Lower lobe of right lung (tissue), 2 donors: ENCODE measurements at places on chromosomes 5 and 9. TPM values are rescaled to one million over a fixed set of nuclear protein-coding genes. Genes with fewer than 3 reads are reported as not detected.

- no peak for DNase-seq
These were observed 10.3 kb upstream of the ROR2 start for GRCh38 chr9:91960367-91960766.

DNA sequence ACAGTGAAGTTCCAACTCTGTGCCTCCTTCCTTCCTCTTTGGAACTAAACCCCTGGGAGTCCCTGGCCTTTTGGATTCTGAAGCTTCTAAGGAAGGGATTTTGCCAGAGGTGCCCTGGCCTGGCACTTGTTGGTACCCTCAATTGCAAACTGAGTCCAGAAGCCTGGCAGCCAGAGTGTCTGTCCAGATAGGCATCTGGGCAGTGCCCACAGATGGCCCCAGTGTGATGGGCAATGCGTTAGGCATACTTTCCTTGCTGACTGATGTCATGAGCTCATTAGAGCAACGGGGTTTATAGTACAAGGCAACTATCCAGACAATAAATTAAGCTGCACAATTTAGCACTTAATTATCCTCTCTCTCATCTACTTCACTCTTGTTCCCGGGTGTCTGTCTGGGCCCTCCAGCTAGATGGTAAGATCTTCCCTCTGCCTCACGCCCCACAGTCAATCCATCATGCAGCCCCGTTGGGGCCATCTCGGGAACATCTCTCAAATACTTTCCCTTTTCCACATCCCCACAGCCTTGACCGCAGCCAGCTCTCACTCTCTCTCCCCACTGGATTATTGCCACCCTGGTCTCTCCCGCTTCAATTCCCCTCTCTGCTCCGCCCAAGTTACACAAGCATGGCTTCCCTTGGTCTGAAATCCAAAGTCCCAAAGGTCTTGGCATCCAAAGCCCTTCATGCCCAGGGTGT lies 157.5 kb upstream of the SMIM23 start:
- no peak for DNase-seq

- DNase-seq = peak; percentile 61
These were observed 29.3 kb upstream of the CRB2 start for GRCh38 chr9:123326662-123327093.

DNA sequence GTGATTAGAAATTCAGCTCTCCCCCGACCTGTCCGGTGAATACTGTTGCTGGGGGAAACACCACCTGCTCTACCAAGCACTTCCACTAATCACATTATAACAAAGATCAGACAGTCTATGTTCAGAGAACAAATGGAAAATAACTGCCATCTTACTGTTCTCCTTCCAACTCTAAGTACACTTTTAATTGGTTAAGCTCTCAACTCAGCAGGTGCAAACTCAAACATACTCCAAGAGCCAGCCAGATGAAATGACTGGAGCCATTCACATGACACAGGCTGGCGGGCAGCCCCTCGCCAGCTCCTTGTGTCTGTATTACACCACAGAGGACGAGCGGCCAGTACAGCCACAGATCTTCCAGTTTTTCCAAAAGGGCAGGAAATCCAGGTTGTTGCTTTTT lies 16.1 kb downstream of the LIFR start:
- peak; percentile 60 for DNase-seq

DNA sequence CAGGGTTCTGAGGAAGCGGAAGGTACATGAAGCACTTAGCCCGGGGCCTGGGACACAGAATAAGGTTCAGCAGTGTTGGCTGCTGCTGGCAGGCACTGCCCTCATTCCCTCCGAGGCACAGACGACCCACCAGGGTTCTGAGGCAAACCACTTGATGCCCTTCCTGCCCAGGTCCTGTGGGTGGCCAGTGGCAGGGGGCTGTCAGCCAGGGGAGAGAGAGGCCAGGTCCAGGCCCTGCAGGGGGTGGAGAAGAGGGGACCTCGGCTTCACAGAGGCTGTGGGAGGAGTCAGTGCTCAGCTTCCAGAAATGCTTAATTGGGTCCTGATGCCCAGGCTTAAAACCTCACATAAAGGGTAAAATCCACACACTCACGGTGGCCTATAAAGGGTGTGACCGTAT lies 4.4 kb upstream of the ZDHHC12 start:
- DNase-seq = no peak

DNA sequence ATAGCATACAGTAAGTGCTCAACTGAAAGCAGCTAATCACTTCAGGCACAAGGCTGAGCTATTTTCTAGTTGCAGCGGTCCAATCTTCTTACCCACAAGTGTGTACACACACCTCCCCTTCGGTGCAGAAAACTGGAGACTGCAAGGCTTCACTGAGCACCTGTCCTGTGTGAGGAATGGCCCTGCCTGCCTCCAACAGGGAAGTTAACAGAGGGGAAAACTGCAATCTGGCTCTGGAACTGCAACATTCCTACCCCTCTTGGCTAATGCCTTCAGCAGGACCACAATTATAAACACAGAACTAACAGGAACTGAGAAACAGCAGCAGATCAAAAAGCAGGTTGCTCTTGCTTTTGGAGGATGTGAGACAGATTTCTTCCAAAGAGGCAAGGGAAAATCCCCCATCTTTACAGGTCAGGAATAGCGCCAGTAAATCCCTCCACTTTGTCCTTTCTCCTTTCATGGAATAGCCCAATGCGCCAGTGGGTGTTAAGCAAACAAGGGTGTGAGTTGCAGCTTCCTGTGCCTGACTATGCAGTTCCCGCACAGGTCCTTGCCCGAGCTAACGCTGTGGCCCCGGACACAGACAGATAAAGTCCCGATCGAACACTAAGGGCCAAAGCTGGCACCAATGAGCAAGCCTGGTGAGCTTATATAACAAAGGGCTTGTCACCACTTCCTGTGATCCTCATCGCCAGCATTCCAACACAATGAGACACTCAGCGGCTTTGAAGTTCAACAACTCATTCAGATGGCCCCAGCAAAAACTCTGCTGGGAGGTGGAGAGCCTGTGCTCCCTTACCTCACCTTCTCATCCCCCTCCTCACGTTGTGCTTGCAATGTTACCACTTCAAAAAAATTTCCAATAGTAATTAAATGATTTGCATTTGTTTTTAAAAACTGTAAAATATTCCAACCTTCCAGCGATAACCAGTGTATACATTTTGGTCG lies 21.5 kb downstream of the SHB start:
- peak; percentile 75 for DNase-seq

GRCh38 chr9:34991607-34992375 lies 2.2 kb downstream of the DNAJB5 start:
- no peak for DNase-seq

SYNPO gene
- 90.6 TPM for total RNA-seq

DNA sequence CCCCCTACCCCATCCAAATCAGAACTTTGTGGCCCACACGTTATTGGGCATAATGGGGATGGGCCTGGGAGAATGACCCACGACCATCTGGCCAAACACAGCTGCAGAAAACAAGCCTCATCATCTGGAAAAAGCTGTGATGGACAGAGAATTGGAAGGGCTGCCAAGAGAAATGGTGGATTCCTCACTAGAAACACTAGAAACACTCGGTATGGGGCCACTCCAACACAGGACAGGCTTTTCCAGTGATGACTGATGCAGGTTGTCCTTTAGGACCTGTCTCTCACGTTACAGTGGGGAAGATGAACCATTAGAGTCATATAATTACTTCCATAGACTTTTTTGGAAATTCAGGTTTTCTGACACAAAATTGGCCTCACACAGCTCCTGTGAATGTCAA lies 172.4 kb upstream of the TARS1 start:
- no peak for DNase-seq

DNA sequence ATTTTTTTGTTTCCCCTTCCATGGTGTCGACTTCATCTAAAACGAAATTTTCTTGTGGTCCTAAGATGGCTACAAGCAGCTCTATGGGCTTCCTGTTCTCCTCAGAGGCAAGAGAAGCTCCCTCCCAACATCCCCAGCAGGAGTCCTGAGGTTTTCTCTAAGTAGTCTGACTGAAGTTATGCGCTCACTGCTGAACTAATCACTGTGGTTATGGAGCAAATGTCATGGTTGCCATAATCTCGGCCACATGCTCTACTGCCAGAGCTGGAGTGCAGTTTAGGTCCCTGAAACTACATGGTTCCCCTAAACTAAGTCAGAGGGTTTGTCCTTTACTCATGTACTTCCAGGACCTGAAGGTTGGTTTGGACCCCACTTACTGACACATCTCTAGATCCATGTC lies 68.0 kb upstream of the MAMDC2 start:
- no peak for DNase-seq

DNA sequence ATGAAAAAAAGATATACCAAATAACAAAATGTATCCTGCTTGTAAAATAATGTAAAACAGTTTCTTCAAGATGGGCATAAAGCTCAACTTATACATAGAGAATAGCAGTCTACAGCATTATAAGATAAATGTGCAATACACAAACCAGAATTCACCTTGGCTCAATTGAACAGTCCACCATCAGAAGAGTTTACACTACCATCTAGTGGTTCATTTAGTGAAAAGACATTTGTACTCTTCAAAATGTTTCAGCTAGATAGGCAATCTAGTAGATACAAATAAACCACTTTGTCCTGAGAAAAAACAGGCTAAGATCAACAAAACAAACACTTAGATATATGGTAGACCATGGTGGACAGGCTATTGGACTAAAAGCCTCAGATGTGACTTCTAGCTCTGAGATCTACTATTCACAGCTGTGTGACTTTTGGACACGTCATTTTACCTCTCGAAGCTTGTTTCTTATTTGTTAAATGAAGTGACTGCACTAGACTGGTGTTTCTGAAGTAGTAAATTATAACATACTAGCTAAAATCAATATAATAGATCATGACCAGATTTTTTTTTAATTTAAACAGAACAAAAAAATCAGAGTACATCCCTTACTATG lies 22.1 kb upstream of the TPD52L3 start:
- no peak for DNase-seq

CTXN3 gene
- not detected for total RNA-seq

TAF1L gene
- total RNA-seq = not detected

DNA sequence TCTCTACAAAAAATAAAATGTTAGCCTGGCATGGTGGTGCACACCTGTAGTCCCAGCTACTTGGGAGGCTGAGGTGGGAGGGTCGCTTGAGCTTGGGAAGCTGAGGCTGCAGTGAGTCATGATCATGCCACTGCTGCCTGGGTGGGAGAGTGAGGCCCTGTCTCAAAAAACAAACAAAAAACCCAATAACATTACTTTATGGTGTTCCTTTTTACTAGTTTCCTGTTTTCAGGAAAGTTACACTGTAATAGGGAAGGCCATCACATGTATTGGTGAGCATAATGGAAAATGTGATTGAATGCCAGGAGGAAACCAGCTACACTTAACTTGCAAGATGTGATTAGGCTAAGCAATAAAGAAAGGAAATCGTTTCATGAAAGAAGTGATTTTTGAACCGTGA lies 42.7 kb downstream of the SV2C start:
- no peak for DNase-seq

CYLC2 gene
- total RNA-seq = not detected

GRCh38 chr9:81635521-81636254 lies 53.7 kb downstream of the TLE1 start:
- no peak for DNase-seq

DNA sequence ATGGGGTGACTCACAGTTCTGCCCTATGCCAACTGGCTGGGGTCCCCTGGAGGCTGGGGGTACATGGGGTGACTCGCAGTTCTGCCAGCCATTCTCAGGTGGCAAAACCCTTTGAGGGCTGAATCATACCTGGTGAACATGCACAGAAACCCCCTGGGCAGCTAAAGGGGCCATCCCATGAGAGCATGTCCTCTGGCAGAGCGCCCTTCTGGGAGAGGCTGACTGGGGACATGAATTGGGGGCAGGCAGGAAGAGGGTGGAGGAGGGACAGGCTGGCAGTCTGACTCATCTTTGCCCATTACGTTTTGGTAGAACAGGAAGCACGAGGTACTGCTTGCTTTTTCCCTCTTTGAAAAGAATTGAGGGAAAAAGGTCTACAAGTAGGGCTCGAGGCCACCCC lies 16.7 kb downstream of the TRAF1 start:
- no peak for DNase-seq

GRCh38 chr5:126811515-126812198 lies 34.7 kb downstream of the LMNB1 start:
- DNase-seq = no peak

DNA sequence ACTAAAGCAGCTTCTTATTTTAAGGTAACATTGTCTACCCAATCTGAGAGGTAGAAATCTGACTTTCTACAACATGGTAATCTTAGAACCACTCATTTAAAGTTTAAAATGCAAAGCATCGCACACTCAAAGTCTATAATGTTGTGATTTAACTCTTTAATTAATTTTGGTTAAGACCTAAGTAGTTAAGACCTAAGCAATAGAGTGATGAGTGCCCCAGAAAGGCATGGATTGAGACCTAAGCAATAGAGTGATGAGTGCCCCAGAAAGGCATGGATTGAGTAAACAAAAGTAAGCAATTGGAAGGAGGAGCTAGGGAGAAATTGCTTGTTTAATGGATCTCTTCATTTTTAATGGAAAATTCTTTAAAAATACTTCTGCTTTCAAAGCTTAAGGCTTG lies 86.8 kb downstream of the NLN start:
- DNase-seq = no peak

NME5 gene
- total RNA-seq = 7.3 TPM

FST gene
- total RNA-seq = 2.1 TPM

DNA sequence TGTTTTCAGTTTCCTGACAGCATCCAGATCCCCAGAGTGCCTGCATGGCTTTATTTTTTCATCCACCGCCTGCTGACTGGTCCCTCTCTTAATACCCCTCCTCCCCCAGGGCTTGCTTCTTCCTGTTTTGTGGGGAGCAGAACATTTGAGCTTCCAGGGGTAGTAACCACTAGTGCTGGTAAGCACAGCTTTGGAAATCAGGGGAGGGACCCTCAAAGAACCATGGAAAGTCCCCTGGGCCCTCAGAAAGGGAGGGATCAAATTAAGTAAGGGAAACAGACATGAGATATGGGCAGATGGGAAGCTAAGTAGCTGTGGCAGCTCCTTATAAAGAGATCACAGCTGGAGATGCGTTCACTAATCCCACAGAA lies 26.8 kb downstream of the GRIA1 start:
- no peak for DNase-seq

DNA sequence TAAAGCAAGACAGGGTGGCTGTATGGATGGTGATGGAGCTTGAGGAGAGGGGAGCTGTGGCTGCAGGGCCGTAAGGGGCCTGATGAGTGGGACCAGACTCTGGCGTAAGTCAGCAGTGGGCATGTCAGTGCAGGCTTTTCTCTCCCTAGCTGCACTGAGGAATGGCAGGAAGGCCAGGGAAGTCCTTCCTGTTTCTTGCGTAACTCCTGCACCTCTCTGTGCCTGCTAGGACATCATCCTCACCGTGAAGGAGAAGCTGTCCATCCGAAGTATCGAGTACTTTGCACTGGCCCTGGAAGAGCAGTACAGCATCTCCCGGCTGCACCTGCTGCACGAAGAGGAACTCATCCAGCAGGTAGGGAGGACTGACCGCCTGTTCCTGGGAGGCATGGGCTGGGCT lies 24.1 kb upstream of the TRMT10B start:
- DNase-seq = no peak

DNA sequence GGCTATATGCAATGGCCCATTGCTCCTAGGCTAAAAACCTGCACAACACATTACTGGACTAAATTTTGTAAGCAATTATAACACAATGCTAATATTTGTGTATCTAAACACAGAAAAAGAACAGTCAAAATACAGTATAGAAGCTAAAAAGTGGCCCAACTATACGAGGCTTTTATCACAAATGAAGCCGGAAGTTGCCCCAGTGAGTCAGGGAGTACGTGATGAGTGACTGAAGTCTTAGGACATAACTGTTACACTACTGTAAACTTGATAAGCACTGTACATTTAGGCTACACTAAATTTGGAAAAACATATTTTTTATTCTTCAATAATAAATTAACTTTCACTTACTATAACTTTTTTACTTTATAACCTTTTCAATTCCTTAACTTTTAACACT lies 105.2 kb upstream of the PRR16 start:
- DNase-seq = no peak

- no peak for DNase-seq
These were observed 487.9 kb upstream of the DMAC1 start for GRCh38 chr9:8287501-8287900.
